ENCODE measurements at places on chromosomes 4 and X.

- no peak for DNase-seq
These were observed 21.9 kb upstream of the SPON2 start for GRCh38 chr4:1194010-1194900.

DNA sequence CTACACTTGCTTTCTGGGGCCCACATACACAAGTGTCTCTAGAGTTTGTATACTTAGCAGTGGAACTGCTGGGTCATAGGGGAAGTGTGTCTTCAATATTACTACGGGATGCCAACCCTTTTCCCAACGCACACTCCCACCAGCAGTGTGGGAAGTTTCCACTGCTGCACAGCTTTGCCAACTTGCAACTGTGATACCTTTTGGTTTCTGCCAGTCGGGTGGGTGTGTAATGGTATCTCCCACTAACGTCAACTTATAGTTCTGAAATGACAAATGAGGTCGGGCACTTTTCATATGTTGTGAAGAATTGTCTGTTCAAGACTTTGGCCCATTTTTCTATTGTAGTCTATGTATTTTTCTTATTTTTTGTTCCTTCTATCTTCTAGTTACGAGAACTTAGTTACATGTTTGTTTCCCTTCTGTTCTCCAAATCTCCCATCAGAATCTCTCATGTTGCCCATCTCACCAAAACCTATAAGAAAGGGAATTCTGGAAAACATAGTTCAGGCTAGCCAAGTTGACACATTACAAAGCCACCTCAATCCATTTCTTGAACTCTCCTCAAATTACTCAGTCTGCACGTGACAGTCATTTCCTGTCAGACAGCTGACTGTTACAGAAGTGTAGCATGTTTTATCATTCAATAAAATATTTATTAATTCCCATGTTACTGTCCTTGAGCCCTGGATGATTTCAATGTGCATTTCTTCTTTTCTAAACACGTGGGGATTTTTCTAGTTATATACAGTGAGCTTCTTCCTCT is 30.7 kb downstream of the PNMA6E start:
- no peak for DNase-seq

DNA sequence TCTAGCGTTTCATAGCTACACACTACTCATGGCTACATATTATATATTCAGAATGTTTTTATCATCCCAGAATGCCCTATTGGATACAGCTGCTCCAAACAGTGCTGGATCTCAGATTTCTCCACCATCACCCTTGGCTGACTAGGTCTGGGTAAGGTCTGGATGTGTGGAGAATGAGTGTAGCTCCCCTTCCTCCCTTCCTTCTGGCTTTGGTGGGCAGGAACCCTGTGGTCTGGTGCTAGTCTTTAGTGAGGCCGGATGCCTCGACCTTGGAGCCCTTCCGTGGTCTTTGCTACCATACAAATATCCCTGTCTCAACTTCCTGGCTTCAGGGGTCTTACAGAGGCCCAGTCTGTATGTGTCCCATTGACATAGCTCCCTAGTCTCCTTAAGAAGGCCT is 52.1 kb upstream of the KDR start:
- DNase-seq, result no peak

DNA sequence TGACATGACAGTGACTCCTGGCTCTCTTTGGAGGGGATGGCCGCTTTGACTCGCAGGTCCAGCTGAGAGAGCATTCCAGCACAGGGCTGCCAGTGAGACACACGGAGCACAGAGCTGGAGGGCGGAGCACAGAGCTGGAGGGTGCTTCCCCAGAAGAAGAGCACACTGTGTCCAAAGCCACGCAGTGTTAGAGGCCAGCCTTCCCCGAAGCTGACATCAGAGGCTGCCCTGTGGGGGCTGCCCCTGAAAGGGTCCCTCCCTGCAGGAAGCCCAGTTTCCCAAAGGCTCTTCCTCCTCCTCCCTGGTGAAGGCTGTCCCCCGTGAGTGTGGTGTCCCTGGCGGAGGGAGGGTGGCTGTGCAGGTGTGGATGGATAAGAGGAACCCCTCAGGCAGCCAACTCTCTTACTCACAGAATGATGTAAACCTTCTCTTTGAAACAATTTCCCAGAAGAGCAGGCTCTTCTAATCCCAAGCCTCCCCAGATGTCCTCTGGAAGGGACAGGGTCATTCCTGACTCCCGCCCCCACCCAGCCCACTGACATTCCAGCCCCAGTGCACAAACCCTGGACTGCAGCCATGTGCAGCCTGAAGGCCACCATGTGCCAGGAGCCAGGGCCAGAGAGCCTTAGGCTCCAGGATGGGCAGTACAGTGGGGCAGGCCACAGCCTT is 53.4 kb downstream of the PSAPL1 start:
- DNase-seq, result no peak

GRCh38 chr4:8117278-8117682 is 41.3 kb downstream of the ABLIM2 start:
- DNase-seq, result no peak

DNA sequence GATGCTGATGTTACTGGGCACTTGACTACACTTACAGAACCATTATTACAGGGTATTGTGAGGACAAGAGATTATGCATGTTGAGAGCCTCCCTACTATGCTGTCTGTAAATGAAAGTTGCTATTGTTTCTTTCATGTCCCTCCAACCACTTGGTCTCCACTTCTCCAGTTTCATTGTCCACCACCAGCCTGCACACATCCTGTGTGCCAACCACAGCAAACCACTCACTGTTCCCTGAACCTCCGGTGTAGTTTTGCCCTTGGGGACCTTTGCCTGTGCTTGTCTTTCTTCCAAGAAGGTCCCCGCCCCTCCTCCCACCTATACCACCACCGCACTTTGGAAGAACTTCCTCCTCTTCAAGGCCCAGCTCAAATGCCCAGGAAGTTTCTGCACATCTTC is 43.1 kb upstream of the AFF2 start:
- DNase-seq, result no peak

DNA sequence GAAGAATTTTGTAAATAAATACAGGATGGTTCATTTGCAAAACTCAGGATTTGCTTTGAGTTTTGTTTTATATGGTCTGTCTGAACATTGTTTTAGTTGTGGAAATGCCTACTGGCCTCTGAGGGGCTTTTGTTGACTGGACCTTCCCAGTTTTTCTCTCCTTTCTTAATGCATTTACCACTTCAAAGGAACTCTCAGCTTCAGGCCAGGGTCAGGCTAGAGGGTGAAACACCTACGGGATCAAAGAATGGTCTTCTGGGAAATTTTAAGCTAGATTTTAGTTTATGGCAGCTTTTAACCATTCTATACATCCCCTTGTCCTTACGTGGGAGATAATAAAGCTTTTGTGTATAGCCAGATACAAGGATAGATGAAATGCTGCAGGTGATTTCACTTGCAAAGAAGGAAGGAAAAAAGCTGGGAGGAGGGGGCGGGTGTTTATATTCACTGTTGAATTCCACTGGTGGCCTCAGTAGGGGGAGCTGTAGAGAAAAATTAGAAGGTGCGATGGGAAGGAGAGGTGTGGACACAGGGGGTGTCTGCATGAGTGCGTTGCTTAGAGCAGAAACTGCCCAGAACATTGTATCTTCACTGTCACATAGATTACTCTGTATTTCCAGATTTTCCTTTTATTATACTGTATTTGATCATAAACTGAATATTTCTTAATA is 151.8 kb downstream of the TSPAN5 start:
- DNase-seq, result no peak

DNA sequence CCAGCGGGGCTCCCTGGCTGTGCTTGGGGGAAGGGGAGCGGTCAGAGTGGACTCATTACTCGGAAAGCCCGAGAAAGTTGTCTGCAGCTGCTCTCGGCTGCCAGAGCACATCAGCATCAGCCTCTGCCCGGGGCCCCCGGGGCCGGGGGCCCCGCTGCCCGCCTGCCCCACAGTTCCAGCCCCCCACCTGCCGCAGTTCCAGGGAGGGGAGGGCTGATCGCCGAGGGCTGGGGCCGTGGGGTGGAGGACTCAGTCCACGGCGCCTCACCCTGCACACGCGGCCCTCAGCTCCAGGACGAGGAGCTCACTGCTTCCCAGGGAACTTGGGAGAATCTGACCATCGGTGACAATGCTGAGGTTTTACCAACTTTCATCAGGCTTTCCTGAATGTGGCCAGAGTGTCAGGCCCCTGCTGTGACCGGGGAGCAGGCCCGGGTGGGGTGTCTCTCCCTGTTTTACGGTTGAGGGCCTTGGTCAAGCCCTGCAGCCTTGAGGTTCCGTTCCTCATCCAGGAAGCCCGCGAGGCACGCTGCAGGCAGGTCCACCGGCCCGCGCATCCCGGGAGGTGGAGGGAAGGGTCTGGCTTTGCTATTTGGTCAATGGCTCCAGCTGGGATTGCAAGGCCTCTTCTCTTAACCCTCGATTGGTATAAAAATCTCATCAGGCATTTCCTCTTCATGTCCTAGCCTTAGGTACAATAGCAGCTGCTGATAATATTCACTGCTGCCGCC is 57.2 kb downstream of the CPZ start:
- DNase-seq, result no peak

DNA sequence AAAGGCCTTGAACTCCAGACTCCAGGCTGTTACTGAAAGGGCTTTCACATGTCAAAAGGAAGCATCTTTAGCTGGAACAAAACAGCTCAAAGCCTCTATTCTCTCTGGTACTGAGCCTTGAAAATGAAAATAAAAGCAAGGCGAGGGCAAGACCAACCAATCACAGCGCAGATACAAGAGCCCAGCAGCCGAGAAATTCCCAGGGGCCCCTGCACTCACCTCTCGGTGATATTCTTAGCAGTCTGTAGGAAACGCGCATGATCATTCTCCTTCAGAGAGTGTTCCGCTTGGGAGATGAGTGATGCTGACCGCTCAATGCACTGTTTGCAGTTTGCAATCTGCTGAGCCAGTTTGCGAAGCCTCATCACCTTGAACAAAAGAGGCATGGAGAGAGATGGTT is 138.1 kb downstream of the MID1 start:
- DNase-seq, result no peak

All from stimulated activated CD8-positive, alpha-beta memory T cell treated with anti-CD3 and anti-CD28 coated beads, Interleukin-4, amount 100 ng/mL, for 4 hours (primary cell).